Pancreas (tissue), 10 donors: ENCODE measurements at places on chromosomes 3 and 15. TPM values are rescaled to one million over a fixed set of nuclear protein-coding genes. Genes with fewer than 3 reads are reported as not detected.

GRCh38 chr3:114299421-114299820 is 5.6 kb downstream of the TIGIT start:
- no peaks in the 10 kb centered on the region for H3K36me3 ChIP-seq
- no peaks in the 10 kb centered on the region for H3K4me1 ChIP-seq
- no peak for DNase-seq
- H3K4me3 ChIP-seq = no peak overlapping the region
- H3K27me3 ChIP-seq = no peaks in the 10 kb centered on the region

FBXO45 gene
- 2.6 TPM for total RNA-seq

- H3K27me3 ChIP-seq = no peaks in the 10 kb centered on the region
- no peak overlapping the region for H3K4me3 ChIP-seq
- DNase-seq = no peak
- H3K27ac ChIP-seq = no peak overlapping the region
- H3K4me1 ChIP-seq = no peaks in the 10 kb centered on the region
Measured at GRCh38 chr3:112460519-112461195, 38.6 kb downstream of the BTLA start.

SLC2A2 gene
- 2.4 TPM for total RNA-seq

PEX11A gene
- 4.8 TPM for total RNA-seq

DNA sequence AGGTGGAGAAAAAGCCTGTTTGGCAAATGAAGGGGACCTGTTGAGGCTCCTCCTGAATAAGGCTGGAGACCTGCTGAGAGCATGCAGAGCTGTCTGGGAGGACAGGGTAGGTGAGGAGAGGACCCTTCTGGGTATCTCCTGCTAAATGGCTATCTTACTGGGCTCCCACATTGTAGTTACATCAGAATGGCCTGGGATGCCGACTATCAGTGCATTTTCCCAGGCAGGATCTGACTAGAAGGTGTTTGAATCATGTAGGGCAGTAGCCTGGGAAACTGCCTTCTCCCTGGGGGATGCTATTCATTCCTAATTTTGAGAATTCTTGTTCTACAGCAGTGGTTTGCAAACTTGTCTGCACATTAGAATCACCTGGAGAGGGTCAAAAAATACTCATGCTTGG is 631 bp downstream of the AGBL1 start:
- H3K36me3 ChIP-seq = no peaks in the 10 kb centered on the region
- no peak overlapping the region for H3K4me3 ChIP-seq
- H3K27me3 ChIP-seq = no peaks in the 10 kb centered on the region
- no peak overlapping the region for H3K27ac ChIP-seq
- DNase-seq = no peak

GRCh38 chr15:33742306-33742705 is 226.0 kb upstream of the CHRM5 start:
- no peak overlapping the region for H3K27ac ChIP-seq
- no peaks in the 10 kb centered on the region for H3K4me1 ChIP-seq
- DNase-seq = no peak

DNA sequence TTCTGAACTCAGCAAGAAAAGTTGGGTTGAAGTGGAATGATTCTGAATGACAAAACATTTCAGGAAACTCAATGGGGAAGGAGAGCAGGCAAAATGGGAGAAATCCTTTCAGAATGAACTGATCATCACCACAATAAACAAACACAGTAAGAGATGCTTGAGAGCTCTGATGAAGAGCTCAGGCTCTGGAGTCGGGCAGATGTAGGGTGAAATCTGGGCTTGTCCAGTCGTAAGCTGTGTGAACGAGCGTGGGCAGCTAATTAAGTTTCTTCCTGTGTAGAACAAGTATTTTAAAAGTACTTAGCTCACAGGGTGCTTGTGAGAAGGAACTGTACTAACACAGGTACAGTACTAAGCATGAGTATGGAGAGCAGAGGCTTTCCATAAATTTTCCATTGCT is 406.2 kb downstream of the FOXP1 start:
- peaks cover 12% of the 10 kb centered on the region for H3K4me1 ChIP-seq
- no peak for DNase-seq
- H3K4me3 ChIP-seq = no peak overlapping the region
- no peak overlapping the region for H3K27ac ChIP-seq

CCR2 gene
- total RNA-seq = 0.81 TPM

STAB1 gene
- total RNA-seq = 53.1 TPM

DNA sequence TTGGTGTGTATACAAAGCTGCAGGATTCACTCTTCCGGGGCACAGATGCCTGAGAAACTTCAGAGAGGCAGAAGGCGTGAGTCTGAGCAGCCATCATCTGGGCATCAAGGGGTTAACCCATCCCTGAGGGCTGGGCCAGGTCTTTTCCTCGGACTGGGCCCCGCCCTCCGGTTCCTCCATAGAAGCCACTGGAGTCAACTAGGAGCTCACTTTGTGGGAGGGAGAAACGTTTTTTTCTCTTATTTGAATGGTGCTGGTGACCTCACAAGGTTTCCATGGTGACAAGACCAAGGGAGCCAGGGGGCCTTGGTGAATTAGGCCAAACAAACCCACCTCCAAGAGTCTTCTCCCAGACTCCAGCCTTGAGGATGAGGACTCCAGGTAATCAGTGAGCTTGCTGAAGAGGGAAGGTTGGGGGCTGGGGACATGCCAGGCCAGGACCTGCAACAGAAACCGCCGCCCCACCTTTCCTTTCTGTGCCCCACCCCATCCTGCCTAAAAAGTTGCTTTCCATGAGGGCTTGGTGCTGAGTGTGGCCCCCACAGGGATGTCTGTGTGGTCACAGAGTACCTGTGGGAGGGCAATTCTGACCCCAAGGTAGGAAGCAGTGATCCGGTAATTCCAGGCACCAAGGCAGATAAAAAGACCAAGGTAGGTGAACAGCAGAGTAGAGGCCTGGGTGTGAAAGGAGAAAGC is 14.8 kb upstream of the INSYN1 start:
- no peak overlapping the region for H3K4me3 ChIP-seq
- H3K4me1 ChIP-seq = no peaks in the 10 kb centered on the region
- no peaks in the 10 kb centered on the region for H3K27me3 ChIP-seq
- H3K36me3 ChIP-seq = no peaks in the 10 kb centered on the region

DNA sequence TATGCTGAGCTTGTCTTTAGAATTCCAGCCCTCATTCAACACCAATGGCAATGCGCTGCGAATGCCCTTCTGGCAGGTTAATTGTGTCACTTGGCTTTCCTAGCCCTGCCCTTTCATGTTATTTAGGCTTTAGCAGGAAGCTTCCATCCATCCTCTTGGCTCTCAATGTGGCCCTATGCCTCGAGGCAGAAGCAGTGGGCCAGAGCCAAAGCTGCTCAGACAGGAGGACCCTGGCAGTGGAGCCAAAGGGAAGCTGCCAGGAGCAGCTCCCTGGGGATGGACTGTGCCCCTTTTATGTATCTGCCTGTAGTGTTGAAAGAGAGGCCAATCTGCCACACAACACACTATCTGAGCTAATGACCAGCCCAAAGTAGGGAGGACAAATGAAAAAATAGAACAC is 376.4 kb downstream of the CTNNB1 start:
- H3K27me3 ChIP-seq = no peaks in the 10 kb centered on the region
- H3K4me1 ChIP-seq = no peaks in the 10 kb centered on the region
- no peak overlapping the region for H3K27ac ChIP-seq
- DNase-seq = no peak
- no peaks in the 10 kb centered on the region for H3K36me3 ChIP-seq

GRCh38 chr3:124878561-124879336 is 8.4 kb downstream of the ITGB5 start:
- H3K4me3 ChIP-seq = no peak overlapping the region
- DNase-seq = peak; percentile 44
- H3K4me1 ChIP-seq = peaks cover 18% of the 10 kb centered on the region
- H3K27ac ChIP-seq = peak overlapping the region; percentile 34
- H3K36me3 ChIP-seq = no peaks in the 10 kb centered on the region
- H3K27me3 ChIP-seq = no peaks in the 10 kb centered on the region

IQCF5 gene
- not detected for total RNA-seq

DNA sequence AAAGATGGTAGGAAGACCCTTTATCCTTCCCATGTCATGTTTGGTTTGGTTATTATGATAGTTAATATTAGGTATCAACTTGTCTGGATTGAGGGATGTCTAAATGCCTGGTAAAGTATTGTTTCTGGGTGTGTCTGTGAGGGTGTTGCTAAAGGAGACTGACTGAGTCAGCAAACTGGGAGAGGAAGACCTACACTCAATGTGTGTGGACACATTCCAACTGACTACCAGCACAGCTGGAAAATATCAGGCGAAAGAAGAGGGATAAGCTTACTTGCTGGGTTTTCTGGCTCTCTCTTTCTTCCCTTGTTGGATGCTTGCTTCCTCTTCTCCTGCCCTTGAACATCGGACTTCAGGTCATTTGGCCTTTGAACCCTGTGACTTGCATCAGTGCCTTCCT is 1227.6 kb upstream of the EPHA6 start:
- no peak overlapping the region for H3K27ac ChIP-seq
- no peaks in the 10 kb centered on the region for H3K27me3 ChIP-seq
- DNase-seq = no peak
- no peak overlapping the region for H3K4me3 ChIP-seq
- H3K4me1 ChIP-seq = no peaks in the 10 kb centered on the region

DNA sequence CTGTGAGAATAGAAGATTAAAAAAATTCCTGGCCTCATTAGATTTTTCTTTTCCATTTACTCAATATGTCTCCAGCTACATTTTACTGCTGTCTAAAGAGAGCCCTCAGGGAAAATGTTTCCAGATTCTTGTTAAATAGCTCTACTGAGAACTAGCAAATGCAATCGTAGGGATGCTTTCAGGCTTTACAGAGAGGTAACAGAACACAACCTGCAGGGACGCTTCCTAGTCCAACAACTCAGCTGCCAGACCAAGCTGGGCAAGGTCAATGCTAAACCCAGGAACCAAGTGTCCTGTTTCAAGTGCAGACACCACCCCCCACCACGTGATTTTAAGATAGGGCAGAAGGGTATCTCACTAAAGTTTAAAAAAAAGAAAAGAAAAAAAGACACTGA is 25.2 kb downstream of the ARHGEF3 start:
- no peaks in the 10 kb centered on the region for H3K27me3 ChIP-seq
- no peak for DNase-seq
- H3K27ac ChIP-seq = peak overlapping the region; percentile 80
- H3K4me1 ChIP-seq = peaks cover 38% of the 10 kb centered on the region
- no peak overlapping the region for H3K4me3 ChIP-seq

DNA sequence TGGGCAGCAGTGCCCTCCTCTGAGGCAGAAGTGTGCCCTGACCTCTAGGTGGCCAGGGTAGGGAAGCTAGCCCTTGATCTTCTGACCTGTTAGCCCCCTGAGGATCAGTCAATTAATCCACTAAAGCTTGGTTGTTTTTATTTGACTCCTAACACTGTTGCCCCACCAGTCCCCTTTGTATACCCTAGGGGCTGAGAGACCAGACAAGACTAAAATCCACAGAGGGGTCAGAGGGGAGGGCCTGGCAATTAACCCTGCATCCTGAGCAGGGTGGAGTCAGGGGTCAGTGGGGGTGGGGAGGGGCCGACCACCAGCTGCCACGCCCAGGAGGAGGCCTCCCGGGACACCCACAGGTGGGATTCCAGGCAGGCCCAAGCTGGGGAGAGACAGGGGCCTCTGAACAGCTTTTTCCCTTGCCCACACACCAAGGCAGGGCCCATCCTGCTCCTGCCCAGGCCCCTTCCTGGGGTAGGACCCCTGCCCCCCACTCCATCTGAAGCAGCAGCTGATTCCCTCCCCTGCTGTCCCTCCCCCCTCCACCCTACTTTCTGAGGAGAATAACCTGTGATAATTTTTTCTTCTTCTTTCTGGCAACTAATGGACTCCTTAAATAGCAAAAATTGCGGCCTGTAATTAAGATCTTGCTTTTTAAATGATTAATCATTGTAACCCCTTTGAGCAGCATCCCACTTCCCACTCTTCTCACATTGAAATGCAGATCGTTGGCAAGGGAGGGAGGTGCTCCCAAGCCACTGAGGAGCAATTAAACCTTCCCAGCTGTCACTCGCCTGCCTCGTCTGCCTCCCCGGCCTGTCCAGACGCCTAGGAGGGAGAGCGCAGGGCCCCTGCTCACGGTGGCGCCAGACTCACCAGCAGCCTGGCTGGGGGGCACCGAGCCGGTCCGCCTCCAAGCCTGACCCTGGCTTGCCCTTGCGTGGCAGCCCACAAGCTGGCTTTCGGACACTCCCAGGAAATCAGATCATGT is 51.9 kb downstream of the RHCG start:
- no peaks in the 10 kb centered on the region for H3K27me3 ChIP-seq
- H3K4me3 ChIP-seq = no peak overlapping the region
- no peak overlapping the region for H3K27ac ChIP-seq
- peaks cover 7% of the 10 kb centered on the region for H3K4me1 ChIP-seq
- DNase-seq = no peak

GRCh38 chr15:92415639-92416297 is 22.1 kb downstream of the ST8SIA2 start:
- H3K4me1 ChIP-seq = no peaks in the 10 kb centered on the region
- H3K27ac ChIP-seq = no peak overlapping the region
- DNase-seq = no peak
- no peak overlapping the region for H3K4me3 ChIP-seq

DNA sequence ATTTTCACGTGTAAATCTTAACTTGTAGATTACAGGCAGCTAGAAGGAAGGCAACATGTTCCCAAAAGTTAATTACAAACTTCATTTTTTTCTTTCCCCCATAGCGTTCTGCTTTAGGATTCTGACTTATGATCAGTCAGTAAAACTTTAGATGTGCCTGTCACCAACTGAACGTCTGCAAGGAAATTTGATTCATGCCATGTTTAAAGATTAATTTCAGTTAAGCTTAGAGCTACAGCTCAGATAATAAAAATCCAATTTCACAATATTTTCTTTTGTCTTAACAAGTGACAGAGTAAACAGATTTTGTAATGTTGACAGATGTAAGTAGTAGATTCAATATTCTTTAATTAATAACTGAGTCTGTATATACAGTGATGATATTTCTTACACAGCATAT is 253.1 kb downstream of the NFKBIZ start:
- H3K27me3 ChIP-seq = no peaks in the 10 kb centered on the region
- no peak overlapping the region for H3K4me3 ChIP-seq
- H3K27ac ChIP-seq = no peak overlapping the region
- H3K36me3 ChIP-seq = no peaks in the 10 kb centered on the region
- no peak for DNase-seq

- no peak for DNase-seq
- H3K27ac ChIP-seq = no peak overlapping the region
- H3K4me3 ChIP-seq = no peak overlapping the region
- no peaks in the 10 kb centered on the region for H3K27me3 ChIP-seq
Measured at GRCh38 chr3:147615035-147615434, 205.9 kb downstream of the ZIC1 start.

DNA sequence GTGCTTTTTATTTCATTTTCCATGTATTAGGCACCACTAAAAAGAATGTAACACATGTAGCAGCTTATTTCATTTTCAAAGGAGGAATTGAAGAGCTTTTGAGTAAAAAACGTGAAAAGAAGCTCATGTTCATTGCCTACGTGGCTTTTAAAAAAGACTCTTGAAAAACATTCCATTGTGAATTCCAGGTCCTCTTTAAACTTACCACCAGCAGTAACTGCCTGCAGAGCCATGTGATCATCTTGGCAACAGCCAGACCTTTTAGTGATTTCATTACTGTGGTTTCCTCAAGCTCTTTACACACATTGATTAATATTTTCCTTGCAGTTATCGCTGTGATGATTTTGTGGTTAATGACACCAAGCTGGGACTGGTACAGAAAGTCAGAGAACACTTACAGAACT is 43.8 kb upstream of the FBXL22 start:
- H3K27me3 ChIP-seq = no peaks in the 10 kb centered on the region
- no peaks in the 10 kb centered on the region for H3K36me3 ChIP-seq
- no peak overlapping the region for H3K27ac ChIP-seq

FAM107A gene
- 1.7 TPM for total RNA-seq

- no peaks in the 10 kb centered on the region for H3K36me3 ChIP-seq
- H3K4me3 ChIP-seq = no peak overlapping the region
- H3K27ac ChIP-seq = peak overlapping the region; percentile 91
- H3K27me3 ChIP-seq = no peaks in the 10 kb centered on the region
Measured at GRCh38 chr15:31390777-31391486, 64.3 kb downstream of the KLF13 start.
